Smooth muscle cell of bladder (primary cell): ENCODE measurements at places on chromosomes 5 and 9. TPM values are rescaled to one million over a fixed set of nuclear protein-coding genes. Genes with fewer than 3 reads are reported as not detected.

The FANCG gene
- 6.5 and 7.5 TPM in 2 replicates for total RNA-seq

The GRXCR2 gene
- total RNA-seq: not detected in 2 replicates

The PCDHGB7 gene
- total RNA-seq: 6.3 and 6.9 TPM in 2 replicates

The NMUR2 gene
- not detected in 2 replicates for total RNA-seq

The TMEM252 gene
- not detected in 2 replicates for total RNA-seq

The ZNF354C gene
- 6.7 and 7.7 TPM in 2 replicates for total RNA-seq

The TRPM6 gene
- total RNA-seq: 0.09 and 0.28 TPM in 2 replicates

The SLC25A48 gene
- total RNA-seq: not detected in 2 replicates

The SAXO1 gene
- total RNA-seq: under 0.01 and 0.09 TPM in 2 replicates

The OR2S2 gene
- total RNA-seq: not detected in 2 replicates

The BTNL8 gene
- not detected in 2 replicates for total RNA-seq

The PCDHB9 gene
- total RNA-seq: 0.09 and 0.14 TPM in 2 replicates

The IER5L gene
- total RNA-seq: 38.0 and 70.7 TPM in 2 replicates

The GOLM1 gene
- 56.9 and 81.4 TPM in 2 replicates for total RNA-seq

The N4BP3 gene
- total RNA-seq: 0.71 and 0.83 TPM in 2 replicates

The C9orf153 gene
- total RNA-seq: 0.18 and 0.43 TPM in 2 replicates

The STKLD1 gene
- 0.55 and 0.57 TPM in 2 replicates for total RNA-seq

The CD74 gene
- total RNA-seq: 0.85 and 1.8 TPM in 2 replicates

The FGF18 gene
- total RNA-seq: not detected in 2 replicates

The ORM2 gene
- not detected in 2 replicates for total RNA-seq

The ADAMTS6 gene
- total RNA-seq: 58.6 and 72.2 TPM in 2 replicates

The LCN1 gene
- 0.28 and 0.65 TPM in 2 replicates for total RNA-seq

The ANKRD20A1 gene
- under 0.01 and 0.14 TPM in 2 replicates for total RNA-seq

The ABL1 gene
- total RNA-seq: 62.0 and 68.1 TPM in 2 replicates

The GFPT2 gene
- total RNA-seq: 36.4 and 66.0 TPM in 2 replicates

The CDH6 gene
- 40.0 and 42.6 TPM in 2 replicates for total RNA-seq

The TXNDC8 gene
- total RNA-seq: not detected in 2 replicates
